ENCODE measurements at places on chromosomes 7 and 10. TPM values are rescaled to one million over a fixed set of nuclear protein-coding genes. Genes with fewer than 3 reads are reported as not detected.

Gene POM121L12
- total RNA-seq, result not detected

Gene MLXIPL
- total RNA-seq, result not detected

Gene UCMA
- total RNA-seq, result not detected

Gene SAMD9L
- total RNA-seq, result 40.4 TPM

Gene KIAA1549
- 3.8 TPM for total RNA-seq

Gene UMAD1
- total RNA-seq, result 6.8 TPM

Gene SEM1
- total RNA-seq, result 26.7 TPM

Gene ADCY1
- 0.07 TPM for total RNA-seq

Gene CYP3A7
- not detected for total RNA-seq

Gene IRF5
- total RNA-seq, result 2.9 TPM

Gene AGR2
- not detected for total RNA-seq

Gene STEAP4
- total RNA-seq, result not detected

Gene PNLIPRP2
- not detected for total RNA-seq

Gene CUZD1
- total RNA-seq, result 1.5 TPM

Gene PON3
- not detected for total RNA-seq

Gene ZP3
- total RNA-seq, result 0.60 TPM

Gene CALN1
- not detected for total RNA-seq

Gene CLCN1
- total RNA-seq, result not detected

Gene BLNK
- total RNA-seq, result not detected
